A549 treated with Hydrocortisone at 1 μM for 4 hours (cell line): ENCODE measurements at places on chromosomes 6 and 20. TPM values are rescaled to one million over a fixed set of nuclear protein-coding genes. Genes with fewer than 3 reads are reported as not detected.

Gene SIRPD
- not detected in 5 replicates for total RNA-seq

Gene RIPPLY2
- total RNA-seq, result 0.32 to 0.58 TPM (median 0.39 TPM) in 5 replicates

Gene PGBD1
- total RNA-seq, result 4.5 to 5.7 TPM (median 5.1 TPM) in 5 replicates

Gene ADGRF5
- total RNA-seq, result 0.03 TPM in 1 of 5 replicates, not detected in the others

Gene CHMP4B
- 140 to 159 TPM (median 152 TPM) in 5 replicates for total RNA-seq

Gene TTLL9
- 0.05 to 0.18 TPM (median 0.08 TPM) in 5 replicates for total RNA-seq
